H1 (cell line): ENCODE measurements at places on chromosomes 13 and 19.
A peak's percentile ranks its signal among the peaks of the same experiment; 100 is the strongest.

GRCh38 chr19:29383696-29384095, 142.1 kb upstream of the VSTM2B start:
- DNase-seq, result no peak

DNA sequence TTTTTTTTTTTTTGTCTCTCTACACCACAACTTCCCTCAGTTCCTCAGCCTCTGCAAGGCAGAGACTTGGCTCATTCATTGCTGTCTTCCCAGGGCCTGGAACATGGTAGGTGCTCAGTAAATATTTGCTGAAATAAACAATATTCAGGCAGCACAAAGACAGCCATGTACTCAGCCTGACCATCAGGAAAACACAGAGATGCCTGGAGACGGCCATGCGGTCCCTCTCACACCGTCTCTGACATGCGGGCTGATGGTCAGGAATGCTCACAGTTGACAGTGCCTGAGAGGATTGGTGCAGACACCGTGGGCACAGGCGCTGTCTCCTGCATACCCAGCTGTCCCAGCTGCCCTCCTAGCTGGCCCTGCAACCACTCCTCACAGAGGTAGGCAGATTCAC, 924 bp downstream of the PRAM1 start:
- DNase-seq, result no peak

DNA sequence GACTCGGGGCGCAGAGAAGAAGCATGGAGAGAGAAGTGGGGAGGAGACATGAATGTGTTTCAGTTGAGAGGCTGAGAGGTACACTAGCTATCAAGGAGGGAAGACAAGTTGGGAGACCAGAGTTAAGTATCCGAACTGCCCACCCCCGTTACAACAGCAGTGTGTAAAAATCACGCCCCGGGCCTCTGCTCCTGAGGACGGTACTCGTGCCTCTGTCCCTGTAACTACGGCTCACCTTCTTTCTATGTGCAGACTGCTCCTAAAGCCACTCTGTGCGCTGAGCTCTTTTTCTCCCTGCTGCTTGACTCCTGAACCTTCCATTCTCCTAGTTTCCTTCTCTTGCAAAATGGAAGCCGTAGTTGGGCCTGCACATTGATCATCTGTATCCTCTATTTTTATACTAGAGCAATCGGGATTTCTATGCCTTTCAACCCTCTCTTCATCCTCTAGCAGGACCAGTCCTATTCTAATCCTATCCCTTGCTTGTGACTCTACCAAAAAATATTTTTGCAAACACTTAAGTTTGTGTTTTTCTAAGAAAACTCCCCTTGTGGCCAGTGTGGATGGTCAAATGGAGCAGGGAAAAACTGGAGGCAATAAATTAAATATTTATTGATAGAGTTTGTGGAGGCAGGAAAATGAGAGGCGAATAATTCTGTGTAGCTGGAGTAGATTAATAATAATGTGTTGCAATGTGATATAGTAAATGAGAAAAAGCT, 569 bp downstream of the POLR1D start:
- DNase-seq, result no peak

DNA sequence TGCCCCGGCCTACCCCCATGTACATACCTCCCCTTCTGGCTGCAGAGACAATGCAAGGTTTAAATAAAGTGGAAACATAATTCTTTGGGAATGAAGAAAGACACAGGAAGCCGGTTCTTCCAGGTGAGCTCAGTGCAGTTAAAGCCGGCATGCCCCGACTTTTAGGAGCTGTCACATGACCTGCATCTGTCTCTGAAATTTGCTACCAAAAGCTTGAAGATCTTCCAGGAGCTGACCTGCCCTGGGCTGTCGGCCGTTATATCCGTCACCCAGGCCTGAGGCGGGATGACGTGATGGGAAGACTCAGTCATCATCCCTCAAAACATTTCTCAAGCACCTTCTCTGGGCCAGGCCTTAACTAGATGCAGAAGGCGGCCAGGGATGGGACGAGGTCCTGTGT, 10.3 kb downstream of the RAB8A start:
- no peak for DNase-seq

DNA sequence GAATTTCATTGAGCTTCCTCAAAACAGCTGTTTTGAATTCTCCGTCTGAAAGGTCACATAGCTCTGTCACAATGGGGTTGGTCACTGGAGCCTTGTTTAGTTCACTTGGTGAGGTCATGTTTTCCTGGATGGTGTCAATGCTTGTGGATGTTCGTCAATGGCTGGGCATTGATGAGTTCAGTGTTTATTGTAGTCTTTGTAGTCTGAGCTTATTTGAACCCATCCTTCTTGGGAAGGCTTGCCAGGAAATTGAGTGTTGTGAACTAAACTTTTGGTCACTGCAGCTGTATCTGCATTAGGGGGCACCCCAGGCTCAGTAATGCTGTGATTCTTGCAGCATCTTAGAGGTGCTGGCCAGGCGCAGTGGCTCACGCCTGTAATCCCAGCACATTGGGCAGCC, 22.0 kb downstream of the BLOC1S3 start:
- DNase-seq, result peak; percentile 69

DNA sequence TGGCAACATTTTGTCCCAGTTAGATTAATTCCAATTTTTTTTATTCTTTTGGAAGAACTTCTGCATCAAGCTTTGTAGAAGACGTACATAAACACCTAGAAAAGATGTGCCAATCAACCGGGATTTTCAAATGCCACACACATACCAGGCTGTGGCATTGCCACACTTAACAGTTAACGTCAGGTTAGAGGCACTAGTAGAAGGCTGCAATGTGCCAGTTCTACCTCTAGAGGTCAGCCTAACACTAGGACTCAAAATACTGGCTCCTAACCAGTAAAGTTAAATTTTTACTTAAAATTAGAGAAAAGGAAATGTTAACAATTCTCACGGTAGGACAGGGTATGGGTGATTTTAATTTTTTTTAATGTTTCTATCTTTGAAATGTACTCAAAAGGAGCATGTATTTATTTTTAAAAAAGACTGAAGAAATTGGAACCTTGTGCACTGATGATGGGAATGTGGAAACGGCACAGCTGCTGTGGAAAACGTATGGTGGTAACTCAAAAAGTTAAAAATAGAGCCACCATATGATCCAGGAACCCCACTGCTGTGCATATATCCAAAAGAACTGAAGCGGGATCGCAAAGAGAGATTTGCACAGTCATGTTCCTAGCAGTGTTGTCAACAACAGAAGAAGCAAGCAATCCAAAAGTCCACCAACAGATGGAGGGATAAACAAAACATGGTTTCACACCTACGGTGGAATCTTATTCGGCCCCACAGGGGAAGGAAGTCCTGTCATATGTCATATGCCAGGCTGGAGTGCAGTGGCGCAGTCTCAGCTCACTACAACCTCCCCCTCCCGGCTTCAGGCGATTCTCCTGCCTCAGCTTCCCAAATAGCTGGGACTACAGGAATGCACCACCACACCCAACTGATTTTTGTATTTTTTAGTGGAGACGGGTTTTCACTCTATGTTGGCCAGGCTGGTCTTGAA, 30.3 kb downstream of the CRYL1 start:
- no peak for DNase-seq

- peak; percentile 15 for DNase-seq
Observed at GRCh38 chr13:80979035-80979641, 638.2 kb upstream of the SPRY2 start.

DNA sequence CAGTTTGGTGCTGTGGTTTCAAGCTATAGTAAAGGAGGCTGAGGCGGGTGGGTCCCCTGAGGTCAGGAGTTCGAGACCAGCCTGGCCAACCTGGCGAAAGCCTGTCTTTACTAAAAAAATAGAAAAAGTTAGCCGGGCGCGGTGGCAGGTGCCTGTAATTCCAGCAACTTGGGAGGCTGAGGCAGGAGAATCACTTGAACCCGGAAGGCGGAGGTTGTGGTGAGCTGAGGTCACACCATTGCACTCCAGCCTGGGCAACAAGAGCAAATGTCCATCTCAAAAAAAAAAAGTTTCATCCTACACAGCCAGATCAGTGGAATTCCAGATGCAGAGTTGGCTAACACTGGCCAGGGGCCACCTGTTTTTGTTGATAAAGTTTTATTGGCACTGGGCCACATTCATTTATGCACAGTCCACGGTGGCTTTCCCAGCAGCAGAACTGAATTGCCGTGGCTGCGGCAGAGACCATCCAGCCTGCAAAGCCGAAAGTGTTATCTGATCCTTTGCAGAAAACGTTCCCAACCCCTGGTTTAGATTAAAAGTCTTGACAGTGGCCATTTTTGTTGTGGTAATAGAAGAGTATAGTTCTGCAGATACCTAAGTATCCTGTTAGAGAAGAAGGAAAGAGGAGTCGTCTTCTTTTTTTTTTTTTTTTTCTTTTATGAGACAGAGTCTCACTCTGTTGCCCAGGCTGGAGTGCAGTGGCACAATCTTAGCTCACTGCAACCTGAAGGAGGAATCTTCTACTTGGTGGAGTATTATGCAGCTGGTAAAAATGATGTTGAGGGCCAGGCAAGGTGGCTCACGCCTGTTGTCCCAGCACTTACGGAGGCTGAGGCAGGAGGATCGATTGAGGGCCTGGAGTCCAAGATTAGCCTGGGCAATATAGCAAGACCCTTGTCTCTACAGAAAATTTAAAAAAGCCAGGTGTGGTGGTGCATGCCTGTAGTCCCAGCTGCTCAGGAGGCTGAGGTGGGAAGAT, 8.7 kb downstream of the NCLN start:
- no peak for DNase-seq

DNA sequence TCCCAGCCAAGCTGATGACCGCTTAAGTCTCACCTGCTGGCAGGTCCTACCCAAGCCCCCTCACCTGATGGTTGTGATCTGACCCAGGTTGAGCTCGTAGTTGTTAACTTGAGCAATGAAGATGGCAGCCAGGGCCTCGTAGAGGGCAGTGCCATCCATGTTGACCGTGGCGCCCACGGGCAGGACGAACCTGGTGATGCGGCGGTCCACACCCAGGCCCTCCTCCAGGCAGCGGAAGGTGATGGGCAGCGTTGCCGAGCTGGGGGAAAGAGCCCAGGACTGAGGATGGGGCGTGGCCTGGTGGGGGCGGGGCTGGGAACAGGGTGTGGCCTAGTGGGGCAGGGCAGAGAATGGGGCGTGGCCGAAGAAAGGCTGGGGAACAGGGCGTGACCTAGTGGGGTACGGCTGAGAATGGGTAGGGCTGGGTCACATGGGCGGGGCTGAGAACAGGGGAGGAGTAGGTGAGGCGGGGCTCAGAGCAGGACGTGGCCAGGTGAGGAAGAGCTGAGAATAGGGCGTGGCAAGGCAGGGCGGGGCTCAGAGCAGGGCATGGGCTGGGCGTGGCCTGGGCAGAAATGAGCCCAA, 12.9 kb downstream of the OR7C2 start:
- no peak for DNase-seq

- DNase-seq, result no peak
Observed at GRCh38 chr19:2542341-2543069, 66.6 kb downstream of the GADD45B start.

GRCh38 chr19:6424939-6425731, 524 bp upstream of the KHSRP start:
- DNase-seq, result peak; percentile 100

DNA sequence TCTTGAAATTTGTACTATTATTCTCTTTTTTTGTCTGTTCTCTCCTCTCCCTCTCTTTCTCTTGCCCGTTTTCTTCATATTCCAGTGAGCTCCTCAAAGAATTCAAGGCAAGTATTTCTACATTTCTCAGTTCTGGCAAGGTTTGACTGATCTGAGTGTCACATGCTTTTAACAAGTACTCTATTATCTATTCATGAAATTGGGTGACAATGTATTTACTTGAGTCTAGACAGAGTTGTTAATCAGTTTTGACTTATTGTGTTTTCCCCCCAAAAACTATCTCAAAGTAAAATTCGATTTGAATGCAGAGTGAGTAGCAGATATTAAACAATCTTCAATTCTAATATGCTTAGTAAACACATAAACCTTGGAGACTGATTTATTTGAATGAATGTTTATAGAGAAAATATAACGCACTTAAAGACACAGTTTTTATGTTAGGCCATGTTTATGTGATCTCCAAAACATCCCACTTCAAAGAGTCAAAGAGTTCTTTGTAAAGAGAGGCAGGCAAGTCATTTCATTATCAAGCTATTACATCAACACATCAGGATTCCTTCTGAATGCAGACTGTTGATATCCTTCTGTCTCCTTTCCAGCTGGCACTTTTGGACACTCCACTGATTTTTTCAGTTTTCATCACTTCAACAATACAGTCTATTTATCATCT, 166.6 kb downstream of the SLITRK6 start:
- no peak for DNase-seq

- DNase-seq, result no peak
Observed at GRCh38 chr19:4379383-4380253, 20.7 kb downstream of the SH3GL1 start.

DNA sequence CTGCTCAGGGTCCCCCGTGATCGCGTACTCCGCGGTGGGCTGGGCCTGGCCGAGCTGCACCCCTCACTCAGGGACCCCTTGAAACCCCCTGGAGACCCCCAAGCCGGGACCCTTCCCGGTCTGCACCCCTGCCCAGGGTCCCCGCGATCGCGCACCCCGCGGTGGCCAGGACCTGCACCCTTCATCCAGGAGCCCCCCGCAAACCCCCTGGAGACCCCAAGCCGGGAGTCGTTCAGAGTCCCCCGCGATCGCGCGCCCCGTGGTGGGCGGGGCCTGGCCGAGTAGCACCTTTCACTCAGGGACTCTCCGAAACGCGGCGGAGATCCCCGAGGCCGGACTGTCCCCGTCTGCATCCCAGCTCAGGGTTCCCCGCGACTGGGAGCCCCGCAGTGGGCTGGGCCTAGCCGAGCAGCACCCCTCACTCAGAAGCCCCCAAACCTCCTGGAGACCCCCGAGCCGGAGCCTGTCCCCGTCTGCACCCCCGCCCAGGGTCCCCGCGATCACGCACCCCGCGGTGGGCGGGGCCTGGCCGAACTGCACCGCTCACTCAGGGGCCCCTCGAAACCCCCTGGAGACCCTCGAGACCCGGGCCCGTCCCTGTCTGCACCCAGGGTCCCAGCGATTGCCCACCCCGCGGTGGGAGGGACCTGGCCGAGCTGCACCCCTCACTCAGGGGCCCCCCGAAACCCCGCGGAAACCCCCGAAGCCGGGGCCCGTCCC, 748 bp downstream of the LMNB2 start:
- no peak for DNase-seq

DNA sequence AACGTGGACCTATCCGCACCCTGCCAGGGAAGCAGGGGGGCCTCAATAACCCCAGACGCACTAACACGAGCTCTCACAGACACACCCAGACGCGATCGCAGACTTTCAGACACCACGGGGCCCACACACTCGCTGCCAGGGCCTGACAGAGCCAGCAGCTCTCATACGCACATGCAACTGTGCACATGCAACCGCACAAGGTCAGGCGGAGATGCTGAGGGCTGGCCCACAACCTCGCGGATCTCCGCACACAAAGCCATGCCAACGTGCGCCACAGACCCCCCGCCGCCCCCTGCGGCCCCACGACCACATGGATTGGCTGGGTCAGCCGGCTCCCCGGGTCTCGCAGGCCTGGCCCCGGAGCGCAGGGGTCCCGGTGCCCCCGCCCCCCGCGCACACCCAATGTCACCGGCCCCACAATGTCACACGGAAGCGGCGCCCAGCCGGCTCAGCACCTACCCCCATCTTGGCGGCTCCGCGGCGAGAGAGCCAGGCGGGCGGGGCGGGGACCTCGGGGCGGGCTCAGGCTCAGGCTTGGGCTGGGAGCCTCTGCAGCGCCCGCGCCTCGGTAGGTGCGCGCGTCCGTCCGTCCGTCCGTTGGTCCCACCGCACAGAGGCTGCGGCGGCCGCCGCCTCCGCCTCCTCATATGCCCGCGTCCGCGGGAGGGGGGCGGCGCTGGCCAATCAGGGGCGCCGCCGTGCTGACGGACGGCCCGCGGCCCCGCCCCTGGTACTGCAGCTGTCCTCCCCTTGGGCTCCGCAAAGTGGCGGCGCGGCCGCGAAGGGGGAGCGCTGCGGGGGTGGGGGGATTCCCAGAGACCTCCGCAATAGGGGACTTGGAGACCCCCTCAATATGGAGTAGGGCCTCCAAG, at the start of gene ATP1A3:
Gene ATP1A3 (minus strand): TSS at position 619 of the 872 bp plus-strand sequence. CDS start 154 bp downstream, at position 465.
- DNase-seq, result peak; percentile 88

- no peak for DNase-seq
Observed at GRCh38 chr13:37295573-37295972, 190.1 kb upstream of the CSNK1A1L start.
